ENCODE measurements at places on chromosomes 5 and 9. TPM values are rescaled to one million over a fixed set of nuclear protein-coding genes. Genes with fewer than 3 reads are reported as not detected.

The MEIKIN gene
- total RNA-seq: not detected

DNA sequence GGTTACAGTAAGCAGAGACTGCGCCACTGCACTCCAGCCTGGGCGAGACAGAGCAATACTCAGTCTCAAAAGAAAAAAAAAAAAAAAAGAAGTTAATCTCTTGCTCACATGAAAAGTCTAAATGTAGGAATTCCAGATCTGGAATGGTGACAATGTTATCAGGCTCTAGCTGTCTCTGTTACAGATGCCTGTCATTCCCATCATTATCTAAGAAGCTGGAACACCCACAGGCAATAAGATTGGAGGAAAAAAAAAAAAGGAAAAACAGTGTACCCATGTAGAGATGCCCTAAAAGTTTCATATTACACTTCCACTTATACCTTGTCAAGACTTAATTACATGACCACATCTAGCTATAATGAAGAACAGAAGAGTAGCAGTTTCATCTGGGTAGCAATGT lies 38.2 kb downstream of the PTBP3 start:
- H3K27me3 ChIP-seq: no peaks in the 10 kb centered on the region
- peaks cover 7% of the 10 kb centered on the region for H3K4me1 ChIP-seq
- no peak overlapping the region for H3K4me3 ChIP-seq
- DNase-seq: no peak
- no peaks in the 10 kb centered on the region for H3K36me3 ChIP-seq
- H3K27ac ChIP-seq: no peak overlapping the region

The POU5F2 gene
- 0.94 TPM for total RNA-seq

GRCh38 chr5:169291877-169292276 lies 9.1 kb downstream of the SLIT3 start:
- H3K27me3 ChIP-seq: no peaks in the 10 kb centered on the region
- H3K27ac ChIP-seq: no peak overlapping the region
- no peaks in the 10 kb centered on the region for H3K4me1 ChIP-seq
- no peak for DNase-seq
- no peak overlapping the region for H3K4me3 ChIP-seq

The DMRT2 gene
- not detected for total RNA-seq

- no peak overlapping the region for H3K4me3 ChIP-seq
- no peaks in the 10 kb centered on the region for H3K36me3 ChIP-seq
- no peak for DNase-seq
Observed at GRCh38 chr5:134019636-134020035, 14.9 kb upstream of the VDAC1 start.

DNA sequence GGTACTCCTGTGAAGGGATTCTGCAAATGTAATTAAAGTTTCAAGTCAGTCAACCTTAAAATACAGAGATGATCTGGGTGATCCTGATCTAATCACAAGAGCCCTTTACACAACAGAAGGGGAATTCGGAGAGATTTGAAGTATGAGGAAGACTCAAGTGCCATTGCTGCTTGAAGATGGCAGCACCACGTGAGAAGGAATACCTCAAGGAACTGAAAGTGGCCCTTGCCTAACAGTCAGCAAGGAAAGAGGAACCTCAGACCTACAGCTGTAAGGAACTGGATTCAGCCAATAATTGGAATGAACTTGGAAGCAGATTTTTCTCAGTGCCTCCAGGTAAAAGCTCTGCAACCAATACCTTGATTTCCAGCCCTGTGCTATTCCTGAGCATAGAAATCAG lies 87.4 kb downstream of the THBS4 start:
- no peak overlapping the region for H3K27ac ChIP-seq
- H3K4me1 ChIP-seq: no peaks in the 10 kb centered on the region
- H3K4me3 ChIP-seq: no peak overlapping the region
- no peak for DNase-seq

The SLC6A7 gene
- total RNA-seq: not detected

DNA sequence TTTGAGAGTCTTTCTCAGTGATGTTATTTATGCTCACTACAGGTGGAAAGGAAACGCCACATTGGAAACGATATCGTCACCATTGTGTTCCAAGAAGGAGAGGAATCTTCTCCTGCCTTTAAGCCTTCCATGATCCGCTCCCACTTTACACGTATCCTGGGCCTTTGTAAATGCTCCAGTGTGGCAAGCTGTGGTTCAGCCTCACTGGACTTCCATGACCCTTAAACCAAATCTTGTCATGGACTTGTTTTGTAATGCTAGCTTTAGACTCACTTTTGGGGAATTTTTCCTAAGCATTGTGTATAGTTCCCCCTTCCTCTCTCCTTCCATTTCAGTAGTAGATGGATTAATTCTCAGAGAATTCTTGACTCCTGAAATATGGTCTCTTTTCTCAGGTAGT lies 60.9 kb upstream of the SLC2A8 start:
- H3K36me3 ChIP-seq: no peaks in the 10 kb centered on the region
- no peak overlapping the region for H3K27ac ChIP-seq
- no peak overlapping the region for H3K4me3 ChIP-seq

The KCNT1 gene
- 0.06 TPM for total RNA-seq

- H3K36me3 ChIP-seq: peaks cover 17% of the 10 kb centered on the region
- no peak for DNase-seq
Observed at GRCh38 chr5:69364850-69365249, 4.5 kb downstream of the AK6 start.

- H3K36me3 ChIP-seq: no peaks in the 10 kb centered on the region
- no peak overlapping the region for H3K27ac ChIP-seq
- no peaks in the 10 kb centered on the region for H3K27me3 ChIP-seq
Observed at GRCh38 chr5:57280853-57281252, 107.0 kb downstream of the GPBP1 start.

GRCh38 chr5:115487756-115488155 lies 56.8 kb downstream of the FEM1C start:
- no peak overlapping the region for H3K27ac ChIP-seq
- no peak for DNase-seq
- H3K4me1 ChIP-seq: no peaks in the 10 kb centered on the region

DNA sequence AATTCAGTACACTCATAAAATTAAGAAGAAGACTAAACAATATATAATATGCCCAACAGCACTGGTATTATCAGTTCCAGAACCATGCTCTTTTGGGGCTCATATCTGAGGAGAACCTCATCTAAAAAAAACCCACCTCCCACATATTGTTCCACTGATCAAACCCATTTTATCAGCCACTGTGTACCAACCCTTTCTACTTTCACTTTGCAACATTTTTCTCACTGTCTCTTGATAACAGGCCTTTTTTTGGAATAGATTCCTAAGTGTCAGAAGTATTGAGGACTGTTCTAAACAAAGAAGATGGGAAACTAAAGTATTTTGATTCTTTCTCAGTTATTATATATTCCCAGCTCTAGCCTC lies 173.2 kb downstream of the GABRB2 start:
- no peaks in the 10 kb centered on the region for H3K4me1 ChIP-seq
- no peak for DNase-seq
- no peak overlapping the region for H3K4me3 ChIP-seq
- no peaks in the 10 kb centered on the region for H3K27me3 ChIP-seq
- H3K27ac ChIP-seq: no peak overlapping the region
- no peaks in the 10 kb centered on the region for H3K36me3 ChIP-seq

- H3K4me3 ChIP-seq: peak overlapping the region; percentile 12
- no peaks in the 10 kb centered on the region for H3K4me1 ChIP-seq
- DNase-seq: peak; percentile 85
- no peaks in the 10 kb centered on the region for H3K27me3 ChIP-seq
- no peaks in the 10 kb centered on the region for H3K36me3 ChIP-seq
Observed at GRCh38 chr9:131349881-131350563, 43.9 kb upstream of the PRRC2B start.

The IFNA2 gene
- not detected for total RNA-seq

The COMMD10 gene
- total RNA-seq: 21.8 TPM

The FCHO2 gene
- total RNA-seq: 12.6 TPM

DNA sequence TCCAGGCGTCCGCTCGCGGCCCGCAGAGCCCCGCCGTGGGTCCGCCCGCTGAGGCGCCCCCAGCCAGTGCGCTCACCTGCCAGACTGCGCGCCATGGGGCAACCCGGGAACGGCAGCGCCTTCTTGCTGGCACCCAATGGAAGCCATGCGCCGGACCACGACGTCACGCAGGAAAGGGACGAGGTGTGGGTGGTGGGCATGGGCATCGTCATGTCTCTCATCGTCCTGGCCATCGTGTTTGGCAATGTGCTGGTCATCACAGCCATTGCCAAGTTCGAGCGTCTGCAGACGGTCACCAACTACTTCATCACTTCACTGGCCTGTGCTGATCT lies 294 bp downstream of the ADRB2 start:
- H3K4me1 ChIP-seq: no peaks in the 10 kb centered on the region
- no peaks in the 10 kb centered on the region for H3K27me3 ChIP-seq
- peak overlapping the region; percentile 40 for H3K4me3 ChIP-seq
- no peaks in the 10 kb centered on the region for H3K36me3 ChIP-seq
- no peak for DNase-seq
- H3K27ac ChIP-seq: peak overlapping the region; percentile 42

DNA sequence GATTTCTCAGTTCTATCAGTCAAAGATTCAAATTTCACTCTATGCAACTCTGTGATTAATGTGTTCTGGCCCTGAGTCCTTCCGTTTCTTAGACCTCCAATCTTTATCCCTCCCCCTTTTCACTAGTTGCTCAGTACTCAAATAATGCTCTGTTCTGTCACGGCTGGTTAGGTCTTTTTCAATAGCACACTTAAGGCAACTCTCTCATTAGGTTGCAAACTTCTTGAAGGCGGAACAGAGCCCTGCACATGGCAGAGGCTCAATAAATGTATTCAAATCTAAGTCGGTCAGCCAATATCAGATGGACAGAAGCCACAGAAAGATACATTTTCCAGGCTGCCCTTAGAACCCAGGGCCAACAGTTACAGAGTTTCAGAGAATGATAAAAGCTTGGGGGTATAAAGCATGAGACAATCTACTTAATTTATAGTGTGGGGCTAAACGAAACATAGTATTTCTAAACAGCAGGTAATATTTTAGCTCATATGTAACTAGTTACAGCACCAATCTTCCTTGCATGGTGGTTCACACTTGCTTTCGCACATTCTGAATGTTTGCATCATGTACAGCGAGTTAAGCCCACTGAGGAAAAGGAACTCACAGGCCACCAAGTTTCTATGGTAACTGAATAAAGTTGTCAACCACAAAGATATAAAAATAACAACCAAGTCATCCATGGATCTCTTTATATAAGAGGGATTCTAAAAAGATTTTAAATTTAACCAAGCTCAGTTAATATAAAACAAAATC lies 67.1 kb upstream of the GOLPH3 start:
- H3K27me3 ChIP-seq: no peaks in the 10 kb centered on the region
- H3K27ac ChIP-seq: no peak overlapping the region
- H3K36me3 ChIP-seq: peaks cover 4% of the 10 kb centered on the region
- no peak for DNase-seq

The KIF4B gene
- total RNA-seq: not detected

DNA sequence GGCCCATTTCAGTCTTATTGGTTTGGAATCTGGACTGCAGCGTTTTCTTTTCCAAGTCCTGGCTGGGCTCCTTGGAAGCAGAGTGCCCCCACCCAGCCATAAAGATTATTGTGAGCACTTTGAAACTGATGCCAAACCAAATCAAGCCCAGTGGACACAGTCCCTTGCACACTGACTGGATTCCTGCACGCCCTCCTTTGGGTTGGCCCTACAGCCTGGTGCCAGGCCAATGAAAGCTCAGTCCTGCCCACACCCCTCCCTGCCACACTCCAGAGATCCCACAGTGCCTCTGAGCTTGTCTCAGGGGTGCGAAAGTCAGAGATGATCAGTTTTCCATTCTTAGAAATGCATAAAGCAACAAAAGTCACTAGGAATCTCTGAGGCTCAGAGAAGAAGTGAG lies 181.9 kb downstream of the CETN3 start:
- no peaks in the 10 kb centered on the region for H3K4me1 ChIP-seq
- DNase-seq: no peak
- H3K4me3 ChIP-seq: no peak overlapping the region
- H3K36me3 ChIP-seq: no peaks in the 10 kb centered on the region
- H3K27ac ChIP-seq: no peak overlapping the region

The MELK gene
- 0.32 TPM for total RNA-seq

DNA sequence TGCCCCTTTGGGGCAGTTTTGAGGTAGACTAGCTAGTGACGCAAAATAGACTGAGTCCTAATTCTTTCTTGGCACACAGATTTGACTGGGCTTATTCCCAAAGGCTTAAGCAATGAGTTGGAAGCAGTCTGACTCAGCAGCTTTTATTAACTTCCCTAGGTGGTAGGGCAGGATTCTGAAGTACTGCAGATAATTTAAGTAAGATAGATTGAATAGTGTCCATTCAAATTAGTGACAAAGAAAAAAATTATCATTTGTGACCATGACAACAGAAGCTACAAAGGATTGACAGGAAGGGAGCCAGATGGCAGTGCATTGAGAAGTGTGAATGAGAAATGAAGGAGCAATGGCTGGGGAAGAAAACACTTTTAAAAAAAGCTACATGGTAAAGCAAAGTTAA lies 649.4 kb downstream of the CDH9 start:
- H3K36me3 ChIP-seq: no peaks in the 10 kb centered on the region
- H3K27ac ChIP-seq: no peak overlapping the region
- DNase-seq: no peak
- H3K4me3 ChIP-seq: no peak overlapping the region
- H3K4me1 ChIP-seq: no peaks in the 10 kb centered on the region
- H3K27me3 ChIP-seq: no peaks in the 10 kb centered on the region

DNA sequence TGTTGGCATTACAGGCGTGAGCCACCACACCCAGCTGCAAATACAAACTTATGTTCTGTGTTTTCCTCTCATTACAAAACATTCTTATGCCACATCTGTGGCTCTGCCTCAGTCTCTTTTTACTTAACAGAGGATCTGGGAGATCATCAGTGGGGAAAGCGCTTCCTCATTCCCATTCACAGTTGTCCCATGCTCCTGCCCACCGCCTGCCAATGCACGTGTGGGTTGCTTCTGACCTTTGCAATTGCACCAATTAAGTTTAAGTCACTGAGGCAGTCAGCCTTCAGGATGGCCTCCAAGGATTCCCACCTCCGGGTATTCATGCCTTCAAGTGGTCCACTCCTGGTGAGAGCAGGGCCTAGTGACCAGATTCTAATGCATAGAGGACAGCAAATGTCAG lies 34.9 kb upstream of the EEIG1 start:
- no peak overlapping the region for H3K4me3 ChIP-seq
- no peaks in the 10 kb centered on the region for H3K4me1 ChIP-seq
- H3K27ac ChIP-seq: no peak overlapping the region
- H3K27me3 ChIP-seq: no peaks in the 10 kb centered on the region
- no peaks in the 10 kb centered on the region for H3K36me3 ChIP-seq
- DNase-seq: no peak

The CFAP77 gene
- total RNA-seq: not detected

GRCh38 chr5:180670586-180671359 lies 21.4 kb upstream of the FLT4 start:
- no peaks in the 10 kb centered on the region for H3K4me1 ChIP-seq
- no peak overlapping the region for H3K27ac ChIP-seq
- DNase-seq: peak; percentile 29
- H3K4me3 ChIP-seq: no peak overlapping the region

The SECISBP2 gene
- 29.7 TPM for total RNA-seq

The FREM1 gene
- 5.2 TPM for total RNA-seq

Measured in pancreas (tissue), 10 donors.